Memory B cell (primary cell): ENCODE measurements at places on chromosomes 13 and 19.
A peak's percentile ranks its signal among the peaks of the same experiment; 100 is the strongest.

- DNase-seq, result peak; percentile 35
Observed at GRCh38 chr19:48271531-48272151, 1.8 kb downstream of the ZNF114 start.

GRCh38 chr19:37655689-37656371 lies 565 bp upstream of the ZFP30 start:
- peak; percentile 72 for DNase-seq

DNA sequence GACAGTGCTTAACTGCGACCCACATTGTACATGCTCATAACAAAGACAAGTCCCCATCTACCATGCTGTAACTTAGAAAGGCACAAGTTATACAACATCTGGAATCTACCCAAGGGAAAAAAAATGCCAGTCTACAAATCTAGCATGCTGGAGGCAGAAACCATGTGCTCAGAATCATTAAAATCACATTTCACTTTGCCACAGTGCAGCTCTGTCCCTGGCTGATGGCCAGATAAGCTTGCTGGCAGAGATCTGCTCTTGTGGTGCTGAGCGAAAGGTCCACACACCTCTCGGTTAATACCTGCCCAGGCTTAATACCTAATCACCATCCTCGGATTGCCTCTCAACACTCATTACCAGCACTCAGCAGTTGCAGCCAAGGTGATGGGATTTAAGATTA lies 74.1 kb upstream of the UQCRFS1 start:
- DNase-seq, result no peak

GRCh38 chr13:79778741-79779460 lies 297.9 kb downstream of the NDFIP2 start:
- DNase-seq, result no peak

- DNase-seq, result no peak
Observed at GRCh38 chr19:29436591-29437103, 89.1 kb upstream of the VSTM2B start.
